ENCODE measurements at places on chromosomes 5 and 9.

GRCh38 chr9:136091582-136092352, 3.3 kb downstream of the NACC2 start:
- peak; percentile 27 for DNase-seq

GRCh38 chr5:96426831-96427230, 6.2 kb downstream of the PCSK1 start:
- no peak for DNase-seq

- DNase-seq, result no peak
Measured at GRCh38 chr5:76472335-76473008, 69.4 kb downstream of the IQGAP2 start.

DNA sequence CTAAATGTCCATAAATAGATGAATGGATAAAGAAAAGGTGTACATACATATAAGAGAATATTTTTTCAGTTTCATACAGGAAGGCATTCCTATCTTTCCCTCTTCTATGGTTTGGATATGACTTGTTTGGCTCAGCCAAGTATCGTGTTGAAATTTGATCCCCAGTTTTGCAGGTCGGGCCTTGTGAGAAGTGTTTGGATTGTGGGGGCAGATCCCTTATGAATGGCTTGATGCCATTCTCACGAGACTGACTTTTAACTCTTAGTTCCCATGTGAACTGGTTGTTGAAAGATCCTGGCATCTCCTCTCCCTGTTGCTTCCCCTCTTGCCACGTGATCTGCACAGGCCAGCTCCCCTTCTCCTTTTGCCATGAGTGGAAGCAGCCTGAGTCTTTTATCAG, 421.1 kb upstream of the FTMT start:
- no peak for DNase-seq

- DNase-seq, result no peak
Measured at GRCh38 chr5:14277385-14278320, 134.5 kb downstream of the TRIO start.

DNA sequence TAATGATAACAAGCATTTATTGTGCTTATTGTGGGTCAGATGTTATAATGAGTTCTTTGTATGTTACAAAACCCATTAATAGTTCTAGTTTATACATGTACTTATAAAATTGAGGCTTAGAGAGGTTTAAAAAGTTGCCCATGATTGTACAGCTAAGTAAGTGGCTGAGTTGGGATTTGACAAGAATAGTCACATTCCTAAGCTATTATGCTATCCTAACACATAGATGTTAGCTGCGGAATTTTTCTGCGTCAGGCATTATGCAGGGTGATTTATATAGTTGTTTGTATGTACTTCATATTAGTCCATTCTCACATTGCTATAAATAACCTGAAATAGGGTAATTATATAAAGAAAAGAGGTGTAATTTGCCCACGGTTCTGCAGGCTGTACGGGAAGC, 12.5 kb downstream of the COMMD10 start:
- DNase-seq, result no peak

GRCh38 chr9:96343515-96344360, 39.8 kb downstream of the SLC35D2 start:
- no peak for DNase-seq

DNA sequence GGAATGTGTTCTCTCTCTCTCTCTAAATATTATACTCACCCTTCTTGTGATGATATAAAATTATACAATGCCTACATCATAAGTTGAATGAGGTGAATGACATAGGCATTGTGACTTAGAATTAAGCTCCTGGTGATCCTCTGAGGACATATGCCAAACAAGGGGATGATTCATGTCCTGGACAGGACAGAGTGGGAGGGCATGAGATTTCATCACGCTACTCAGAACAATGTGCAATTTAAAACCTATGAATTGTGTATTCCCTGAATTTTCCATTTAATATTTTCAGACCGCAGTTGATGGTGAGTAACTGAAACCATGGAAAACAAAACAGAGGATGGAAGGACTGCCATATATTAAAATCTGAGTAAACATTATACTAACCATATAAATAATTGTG, 782.2 kb upstream of the NUDT12 start:
- peak; percentile 17 for DNase-seq

DNA sequence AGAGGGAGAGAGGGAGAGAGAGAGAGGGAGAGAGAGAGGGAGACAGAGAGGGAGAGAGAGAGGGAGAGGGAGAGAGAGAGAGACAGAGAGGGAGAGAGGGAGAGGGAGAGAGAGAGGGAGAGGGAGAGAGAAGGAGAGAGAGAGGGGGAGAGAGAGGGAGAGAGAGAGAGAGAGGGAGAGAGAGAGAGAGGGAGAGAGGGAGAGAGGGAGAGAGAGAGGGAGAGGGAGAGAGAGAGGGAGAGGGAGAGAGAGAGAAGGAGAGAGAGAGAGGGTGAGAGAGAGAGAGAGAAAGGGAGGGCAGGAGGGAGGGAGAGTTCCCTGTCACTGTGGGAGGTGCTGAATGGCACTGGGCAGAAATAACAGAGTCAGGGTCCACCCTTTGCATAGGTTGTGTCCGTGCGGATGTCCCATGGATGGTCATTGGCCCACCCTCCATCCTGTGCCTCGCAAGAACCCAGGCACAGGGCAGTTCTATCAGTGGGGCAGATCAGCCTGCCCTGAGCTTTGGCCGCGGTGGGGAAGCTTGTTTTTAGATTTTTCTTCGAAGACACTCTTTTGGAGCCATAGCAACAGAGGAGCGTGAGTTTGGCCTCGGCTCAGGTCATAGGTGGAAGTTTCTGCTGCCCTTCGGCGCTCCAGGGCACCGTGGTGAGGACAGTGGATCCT, 30.1 kb downstream of the ADAMTSL2 start:
- DNase-seq, result no peak

- DNase-seq, result peak; percentile 95
Measured at GRCh38 chr9:83027153-83027891, 35.6 kb downstream of the RASEF start.

- DNase-seq, result peak; percentile 95
Measured at GRCh38 chr9:82152181-82152580, 163.6 kb downstream of the SPATA31D1 start.

- DNase-seq, result no peak
Measured at GRCh38 chr5:97111616-97112015, 30.8 kb downstream of the LIX1 start.

DNA sequence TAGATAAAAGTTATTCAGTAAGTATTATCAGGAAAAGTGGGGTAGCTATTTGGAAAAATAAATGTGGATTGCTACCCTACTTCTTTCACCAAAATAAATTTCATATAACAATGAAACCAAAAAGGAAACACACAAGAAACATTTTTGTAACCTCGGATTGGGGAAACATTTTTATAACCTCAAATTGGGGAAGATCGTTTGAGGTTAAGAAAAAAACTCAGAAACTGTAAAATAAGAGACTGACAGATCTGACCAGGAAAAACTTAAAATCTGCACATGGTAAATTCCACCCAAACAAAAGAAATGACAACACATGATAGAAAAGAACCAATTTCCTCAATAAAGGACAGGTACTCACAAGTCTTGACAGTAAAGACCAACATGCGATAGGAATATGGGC, 13.5 kb downstream of the EFCAB9 start:
- DNase-seq, result no peak

DNA sequence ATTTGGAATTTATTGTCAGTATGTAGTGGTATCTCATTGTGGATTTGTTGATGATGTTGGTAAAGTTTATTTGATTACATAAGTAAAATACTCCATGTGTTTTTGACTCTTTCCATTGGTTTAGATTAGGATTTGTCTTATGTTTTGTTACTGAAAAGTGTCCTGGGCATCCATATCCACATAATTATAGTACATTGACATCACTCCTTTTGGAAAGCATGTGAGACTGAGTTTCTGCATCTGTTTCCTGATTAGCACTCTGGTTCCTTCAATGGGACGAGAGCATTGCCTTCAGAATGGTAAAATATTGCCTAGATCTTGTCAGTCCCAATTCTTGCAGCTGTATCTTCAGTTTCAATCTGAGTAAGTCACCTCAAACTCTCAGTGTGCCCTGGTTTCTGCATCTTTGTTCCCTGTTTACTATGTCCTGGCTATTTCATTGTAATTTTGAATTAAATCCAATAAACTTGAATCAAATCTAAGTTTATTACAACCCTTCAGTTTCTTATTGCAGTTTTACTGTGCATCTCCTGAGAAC, 128.1 kb downstream of the FBXO38 start:
- DNase-seq, result no peak

DNA sequence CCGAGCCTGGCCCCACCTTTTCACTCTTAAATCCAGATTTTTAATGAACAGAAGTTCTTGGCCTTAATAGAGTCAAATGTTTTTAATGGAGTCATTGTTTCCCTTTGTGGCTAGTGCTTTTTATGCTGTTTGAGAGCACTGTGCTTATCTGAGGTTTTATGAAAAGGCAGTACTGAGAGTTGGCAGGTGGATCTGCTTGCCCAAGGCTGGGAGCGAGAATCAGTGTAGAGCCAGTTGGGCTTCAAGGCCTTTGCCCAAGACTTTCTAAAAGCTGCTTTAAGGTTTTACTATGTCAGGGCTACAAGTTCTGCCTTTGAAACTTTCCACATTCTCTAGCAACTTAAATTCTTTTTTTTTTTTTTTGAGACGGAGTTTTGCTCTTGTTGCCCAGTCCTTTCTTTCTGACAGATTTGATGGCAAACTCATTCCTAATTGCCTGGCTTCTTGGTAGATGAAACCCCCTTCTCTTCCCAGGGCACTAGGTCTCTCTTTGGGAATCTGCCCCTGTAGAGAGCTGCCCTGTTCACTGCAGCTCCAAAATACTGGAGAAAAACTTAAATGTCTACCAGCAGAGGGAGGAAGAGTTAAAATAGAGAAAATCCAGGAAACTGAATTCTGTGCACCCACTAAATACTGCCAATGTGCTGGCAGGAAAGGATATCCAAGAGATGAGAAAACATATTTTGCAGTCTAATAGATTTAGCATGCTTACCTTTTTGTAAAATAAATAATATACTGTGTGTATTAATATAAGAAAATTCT, 36.9 kb upstream of the CDK20 start:
- peak; percentile 31 for DNase-seq

GRCh38 chr9:97793067-97793466, 60.0 kb upstream of the FOXE1 start:
- no peak for DNase-seq

DNA sequence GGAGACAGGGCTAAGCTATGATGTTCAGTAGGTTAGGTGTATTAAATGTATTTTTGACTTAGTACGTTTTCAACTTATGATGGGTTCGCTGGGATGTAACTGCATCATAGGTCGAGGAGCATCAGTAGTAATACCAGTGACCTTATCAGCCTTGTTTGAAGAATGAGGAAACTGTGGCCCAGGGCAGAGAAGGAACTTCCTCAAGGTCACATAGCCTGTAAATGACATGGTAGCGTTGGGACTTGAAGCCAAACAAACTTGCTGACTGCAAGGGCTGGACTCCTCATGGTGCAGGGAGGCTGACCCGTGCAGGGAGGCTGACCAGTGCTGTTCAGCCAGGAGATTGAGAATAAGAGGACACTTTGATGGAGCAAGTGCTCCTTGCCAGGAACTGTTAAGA, 21.3 kb upstream of the PTPN3 start:
- DNase-seq, result no peak

DNA sequence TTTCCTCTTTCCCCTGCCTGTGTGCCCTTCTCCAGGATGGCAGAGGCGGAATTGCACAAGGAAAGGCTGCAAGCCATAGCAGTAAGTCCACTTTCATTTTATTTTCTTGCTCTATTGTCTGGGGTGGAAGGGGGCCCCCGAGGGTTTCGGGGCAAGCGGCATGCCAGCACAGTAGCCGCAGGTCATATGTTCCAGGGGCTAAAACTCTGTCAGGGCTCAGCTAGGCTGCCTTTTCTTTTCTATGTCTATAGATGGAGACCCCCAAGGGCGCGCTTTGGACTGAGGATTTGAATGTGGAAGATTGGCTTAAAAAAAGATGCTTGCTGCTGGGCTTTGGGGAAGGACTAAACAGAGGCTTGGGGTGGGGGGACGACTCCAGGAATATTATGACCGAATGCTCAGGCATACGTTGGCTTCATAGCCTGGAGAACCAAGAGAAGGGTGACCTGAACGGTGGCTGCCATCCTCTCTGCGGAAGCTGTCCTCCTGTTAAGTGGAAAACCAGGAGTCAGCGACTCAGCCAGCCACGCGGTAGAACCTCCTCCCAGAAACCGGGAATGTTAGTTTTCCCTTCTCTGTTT, 545 bp downstream of the PALM2AKAP2 start:
- no peak for DNase-seq

GRCh38 chr5:32489791-32490562, 45.4 kb upstream of the ZFR start:
- peak; percentile 40 for DNase-seq

GRCh38 chr5:5141625-5142525, 1.7 kb downstream of the ADAMTS16 start:
- peak; percentile 56 for DNase-seq

- DNase-seq, result no peak
Measured at GRCh38 chr5:58482536-58482935, 8.7 kb upstream of the GAPT start.

DNA sequence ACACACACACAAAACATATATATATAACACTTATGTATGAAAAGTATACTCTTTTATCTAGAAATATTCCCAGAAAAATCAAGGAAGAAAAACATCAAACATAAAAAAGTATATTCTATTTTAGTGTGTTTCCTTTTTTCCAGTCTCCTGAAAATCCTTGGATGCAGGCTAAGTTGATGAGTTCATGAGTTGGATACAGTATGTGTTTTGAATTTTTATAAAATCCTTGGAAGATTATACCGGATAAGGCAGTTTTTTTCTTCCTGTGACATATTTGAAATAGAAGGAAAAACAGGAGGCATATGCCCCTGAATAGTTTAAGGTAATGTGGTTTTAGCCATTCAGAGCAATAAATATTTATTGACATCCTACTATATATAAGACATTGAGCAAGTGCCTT, 203.6 kb downstream of the SNX18 start:
- DNase-seq, result no peak

DNA sequence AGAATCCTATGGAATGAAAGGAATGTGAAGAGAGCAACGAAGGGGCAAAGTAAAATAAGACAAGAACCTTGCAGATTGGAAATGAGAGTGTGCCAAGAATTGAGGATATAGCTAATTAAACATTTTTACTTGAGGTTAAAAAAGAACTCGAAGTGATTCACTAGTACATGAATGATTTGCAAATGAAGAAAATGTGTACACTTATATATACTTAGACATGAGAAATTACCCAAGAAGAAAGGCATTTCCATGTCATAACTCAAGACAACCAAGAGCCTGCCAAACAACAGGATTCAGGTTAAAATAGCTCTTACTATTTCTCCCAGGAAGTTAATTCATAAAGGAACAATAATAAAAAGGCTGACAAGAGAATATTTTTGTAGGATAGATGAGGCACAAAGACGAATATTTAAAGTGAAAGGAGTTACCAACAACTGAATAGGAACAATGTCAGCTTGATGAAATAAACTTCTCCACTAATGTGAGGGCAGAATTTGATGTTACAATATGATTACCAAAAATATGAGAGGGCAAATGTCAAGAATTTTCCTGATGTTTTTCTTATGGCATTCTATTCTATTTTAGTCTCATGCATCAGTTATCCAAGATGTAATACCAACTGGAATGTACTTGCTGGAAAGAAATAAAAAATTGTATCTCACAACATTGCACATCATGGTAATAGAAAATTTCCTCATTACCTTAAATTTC, 18.9 kb upstream of the NPR3 start:
- peak; percentile 42 for DNase-seq

Measured in renal cortical epithelial cell (primary cell).